ENCODE measurements at places on chromosomes 12 and 14.

DNA sequence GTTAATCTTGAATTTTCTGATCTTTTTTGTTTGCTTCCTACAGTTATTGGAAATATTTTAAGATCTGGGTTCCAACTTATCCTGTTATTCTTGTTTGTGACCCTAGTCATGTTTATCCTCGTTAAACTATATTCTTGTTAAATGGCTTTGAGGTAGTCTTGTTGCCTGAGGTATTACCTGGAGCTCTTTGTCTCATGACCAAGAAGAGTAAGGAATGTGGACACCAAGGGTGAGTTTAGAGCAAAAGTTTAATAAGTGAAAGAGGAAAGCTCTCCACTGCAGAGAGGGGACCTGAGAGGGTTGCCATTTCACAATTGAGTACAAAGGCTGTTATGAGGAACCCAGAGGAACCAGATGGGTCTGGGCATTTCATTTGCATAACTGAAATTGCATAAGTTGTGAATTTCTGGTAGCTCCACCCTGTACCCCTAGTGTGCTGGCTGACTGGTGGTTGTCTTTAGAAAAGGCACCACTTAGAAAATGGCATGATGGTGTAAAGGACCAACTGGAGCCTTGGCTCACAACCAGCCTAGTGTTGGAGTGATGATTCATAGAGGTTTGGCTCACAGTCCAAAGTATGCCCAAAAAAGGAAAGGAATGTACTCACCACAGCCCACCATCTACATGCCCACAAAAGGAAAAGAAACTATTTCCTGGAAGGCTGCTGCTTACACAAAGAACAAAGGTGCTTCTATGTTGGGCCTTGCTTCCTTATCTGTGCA, 36.7 kb upstream of the RESF1 start:
- DNase-seq = no peak

DNA sequence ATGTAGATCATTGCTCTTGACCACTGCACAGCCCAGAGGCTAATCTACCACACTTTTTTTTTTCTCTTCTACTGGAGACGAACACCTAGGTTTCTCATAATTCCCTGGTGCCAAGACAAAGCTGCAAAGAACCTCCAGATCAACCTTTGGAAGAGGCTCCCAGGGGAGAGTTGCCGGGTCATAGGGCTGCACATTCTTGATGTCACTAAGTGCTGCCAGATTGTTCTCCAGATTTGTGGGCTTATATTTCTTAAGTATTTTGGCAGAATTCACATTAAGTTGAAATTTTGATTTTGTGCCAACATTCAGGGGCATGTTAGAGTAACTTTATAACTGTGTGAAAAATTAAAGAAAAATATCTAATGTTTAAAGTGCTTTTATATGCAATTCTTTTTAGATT, 13.5 kb upstream of the PDZRN4 start:
- DNase-seq = no peak

DNA sequence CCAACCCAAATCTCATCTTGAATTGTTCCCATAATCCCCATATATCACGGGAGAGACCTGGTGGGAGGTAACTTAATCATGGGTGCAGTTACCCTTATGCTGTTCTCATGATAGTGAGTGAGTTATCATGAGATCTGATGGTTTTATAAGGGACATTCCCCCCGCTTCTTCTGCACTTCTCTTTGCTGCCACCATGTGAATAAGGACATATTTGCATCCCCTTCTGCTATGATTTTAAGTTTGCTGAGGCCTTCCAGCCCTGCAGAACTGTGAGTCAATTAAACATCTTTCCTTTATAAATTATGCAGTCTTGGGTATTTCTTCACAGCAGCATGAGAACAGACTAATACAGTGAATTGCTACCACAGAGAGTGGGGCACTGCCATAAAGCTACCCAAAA, 179.1 kb downstream of the LRIG3 start:
- no peak for DNase-seq

GRCh38 chr14:76104802-76105355, 46.8 kb upstream of the GPATCH2L start:
- no peak for DNase-seq

Data from renal cortex interstitium (tissue), 15 donors.